Stimulated activated CD4-positive, alpha-beta T cell treated with anti-CD3 and anti-CD28 coated beads, Interleukin-1b, Interleukin-23, amount 100 ng/mL, for 1 hour (primary cell): ENCODE measurements at places on chromosomes 1 and 21.

GRCh38 chr1:113452921-113453770, 62.8 kb downstream of the MAGI3 start:
- no peak for DNase-seq

GRCh38 chr1:83741770-83742169, 257.2 kb downstream of the TTLL7 start:
- no peak for DNase-seq

DNA sequence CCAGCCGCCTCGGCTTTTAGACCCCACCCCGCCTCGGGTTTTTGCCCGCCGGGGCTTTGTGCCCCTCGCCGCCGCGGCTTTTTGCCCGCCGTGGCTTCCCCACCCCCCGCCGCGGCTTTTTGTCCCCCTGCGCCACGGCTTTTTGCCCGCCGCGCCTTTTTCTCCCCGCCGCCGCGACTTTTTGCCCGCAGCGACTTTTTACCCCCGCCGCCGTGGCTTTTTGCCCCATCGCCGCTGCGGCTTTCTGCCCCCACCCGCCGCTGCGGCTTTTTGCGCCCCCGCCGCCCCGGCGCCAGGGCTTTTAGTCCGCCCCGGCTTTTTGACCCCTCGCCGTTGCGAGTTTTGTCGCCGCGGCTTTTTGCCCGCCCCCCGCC, 474.4 kb downstream of the FAM72C start:
- no peak for DNase-seq

- no peak for DNase-seq
Measured at GRCh38 chr1:24308365-24309015, 10.7 kb upstream of the GRHL3 start.
